ENCODE measurements at places on chromosomes 1 and 21.

DNA sequence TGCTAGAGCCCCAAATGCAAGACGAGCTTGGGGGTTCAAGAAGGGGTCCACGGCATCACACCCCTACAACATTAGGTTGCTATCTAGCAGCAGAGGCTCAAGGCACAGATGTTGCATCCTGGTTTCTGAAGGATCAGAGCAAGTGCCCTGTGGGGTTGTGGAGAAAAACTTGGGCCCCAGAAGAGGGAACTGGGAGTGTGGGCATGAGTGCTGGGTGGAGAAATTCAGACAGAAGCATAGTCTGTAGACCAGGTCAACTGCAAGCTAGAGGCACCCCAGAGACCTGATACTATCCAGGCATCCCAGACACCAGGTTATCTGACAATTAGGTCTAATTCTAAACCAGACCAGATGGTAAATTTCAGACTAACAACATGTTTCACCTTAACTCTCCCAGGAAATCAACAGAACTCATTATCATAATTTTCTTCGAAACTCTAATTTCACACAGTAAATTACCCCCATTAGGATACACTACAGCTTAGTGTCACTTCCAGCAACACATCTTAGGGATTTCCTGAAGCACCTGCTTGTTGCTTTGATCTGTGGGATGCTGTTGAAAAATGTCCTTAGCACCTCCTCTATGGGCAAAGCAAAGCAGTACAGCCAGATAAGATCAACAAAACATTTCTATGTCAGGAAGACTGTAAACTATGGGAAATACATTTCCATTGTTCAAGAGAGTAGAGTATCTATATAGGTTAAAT is 179.3 kb downstream of the VAV3 start:
- no peak for DNase-seq

DNA sequence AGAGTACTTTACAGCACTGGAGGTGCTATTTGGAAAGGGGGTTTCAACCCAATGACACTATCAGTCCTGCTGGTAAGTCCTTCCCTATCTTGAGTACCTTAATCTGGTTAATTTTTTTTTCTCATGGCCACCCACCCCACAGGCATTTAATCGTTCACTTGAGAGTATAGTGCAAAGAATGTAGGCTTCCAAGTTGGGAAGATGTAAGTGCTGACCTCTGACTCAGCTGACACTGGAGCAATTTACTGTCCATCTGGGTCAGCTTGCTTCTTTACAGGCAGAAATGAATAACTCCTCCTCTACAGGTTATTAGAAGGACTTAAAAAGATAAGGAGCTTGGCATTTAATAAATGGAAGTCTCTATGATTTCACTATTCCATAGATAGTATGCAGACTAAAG is 89.6 kb downstream of the AK5 start:
- no peak for DNase-seq

DNA sequence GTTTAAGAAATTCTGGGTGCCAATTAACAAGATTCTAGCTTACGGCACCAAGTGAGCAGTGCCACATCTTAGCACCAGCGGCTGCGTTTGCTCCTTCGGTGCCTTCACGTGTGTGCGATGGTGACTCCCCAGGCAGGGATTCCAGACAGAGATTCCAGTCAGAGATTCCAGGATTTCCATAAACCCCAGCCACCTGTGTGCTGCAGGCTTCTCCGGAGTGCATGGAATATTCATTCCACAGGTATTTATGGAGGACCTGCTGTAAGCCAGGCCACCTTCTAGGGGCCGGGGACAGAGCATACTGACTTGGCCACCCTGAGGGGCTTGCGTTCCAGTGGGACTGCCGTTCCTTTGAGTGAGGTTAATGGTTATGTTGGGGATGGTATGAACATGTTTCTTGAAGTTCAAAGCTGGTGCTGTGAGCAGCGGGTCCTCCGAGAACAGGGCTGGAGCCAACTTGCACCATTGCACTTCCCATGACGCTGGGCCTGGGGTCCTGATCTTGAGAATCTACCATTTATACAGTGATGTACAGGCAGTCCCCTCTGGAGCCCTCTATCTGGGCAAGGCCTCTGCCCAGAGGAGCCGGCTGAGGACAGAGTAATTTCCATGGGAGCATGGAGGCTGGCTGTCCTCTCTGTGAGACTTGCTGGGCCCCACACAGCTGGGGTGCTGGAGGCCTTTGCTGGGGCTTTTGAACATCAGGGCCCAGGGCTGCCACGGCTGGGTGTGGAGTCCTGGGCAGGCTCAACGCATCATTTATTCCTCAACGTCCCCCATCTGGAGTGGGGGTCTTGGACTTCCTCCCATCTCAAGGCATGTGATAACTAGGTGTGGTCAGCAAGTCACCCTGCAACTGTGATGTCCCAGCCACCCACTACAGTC is 58.8 kb upstream of the AJAP1 start:
- DNase-seq, result no peak

DNA sequence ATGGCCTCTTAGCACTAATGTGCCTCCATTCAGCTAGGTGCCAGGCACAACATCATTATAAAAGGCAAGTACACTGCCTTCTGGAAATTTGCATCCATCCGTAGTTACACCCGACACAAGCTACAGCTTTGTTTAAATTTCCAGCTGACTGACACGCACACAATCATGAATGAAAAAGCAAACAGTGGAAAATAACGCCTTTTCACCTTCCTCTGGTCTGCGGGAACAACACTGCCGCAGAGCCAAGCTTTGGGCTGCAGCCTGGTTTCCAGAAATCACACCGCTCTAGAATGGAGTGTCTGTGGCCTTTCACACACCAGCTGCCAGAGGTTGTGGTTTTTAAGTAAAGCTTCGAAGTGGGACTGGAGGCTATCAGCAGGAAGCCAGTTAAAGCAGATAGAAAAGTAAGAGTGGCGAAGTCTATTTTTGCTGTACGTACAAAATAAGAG is 142.8 kb upstream of the COA6 start:
- DNase-seq, result no peak

DNA sequence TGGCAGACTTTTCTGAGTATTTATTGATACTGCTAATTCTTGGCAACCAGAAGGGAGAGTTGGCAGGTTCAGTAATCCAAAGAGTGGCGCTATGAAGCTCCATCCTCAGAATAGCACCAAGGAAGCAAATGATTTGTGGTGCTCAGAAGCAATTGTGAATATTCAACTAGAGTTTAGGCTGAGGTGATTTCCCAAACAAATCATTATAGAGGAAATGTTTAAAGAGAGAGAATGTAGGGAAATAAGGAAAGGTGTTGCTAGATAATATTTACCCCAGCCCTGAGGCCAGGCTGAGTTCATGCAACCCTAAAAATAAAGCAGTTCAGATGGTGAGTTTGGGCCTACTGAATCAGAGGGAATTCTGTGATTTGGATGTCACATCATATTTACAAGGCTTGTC is 363.4 kb upstream of the PLXNA2 start:
- no peak for DNase-seq

- no peak for DNase-seq
Measured at GRCh38 chr1:121587777-121588176, 403.0 kb downstream of the SRGAP2C start.

GRCh38 chr1:160420881-160421842 is 20.8 kb downstream of the VANGL2 start:
- no peak for DNase-seq

DNA sequence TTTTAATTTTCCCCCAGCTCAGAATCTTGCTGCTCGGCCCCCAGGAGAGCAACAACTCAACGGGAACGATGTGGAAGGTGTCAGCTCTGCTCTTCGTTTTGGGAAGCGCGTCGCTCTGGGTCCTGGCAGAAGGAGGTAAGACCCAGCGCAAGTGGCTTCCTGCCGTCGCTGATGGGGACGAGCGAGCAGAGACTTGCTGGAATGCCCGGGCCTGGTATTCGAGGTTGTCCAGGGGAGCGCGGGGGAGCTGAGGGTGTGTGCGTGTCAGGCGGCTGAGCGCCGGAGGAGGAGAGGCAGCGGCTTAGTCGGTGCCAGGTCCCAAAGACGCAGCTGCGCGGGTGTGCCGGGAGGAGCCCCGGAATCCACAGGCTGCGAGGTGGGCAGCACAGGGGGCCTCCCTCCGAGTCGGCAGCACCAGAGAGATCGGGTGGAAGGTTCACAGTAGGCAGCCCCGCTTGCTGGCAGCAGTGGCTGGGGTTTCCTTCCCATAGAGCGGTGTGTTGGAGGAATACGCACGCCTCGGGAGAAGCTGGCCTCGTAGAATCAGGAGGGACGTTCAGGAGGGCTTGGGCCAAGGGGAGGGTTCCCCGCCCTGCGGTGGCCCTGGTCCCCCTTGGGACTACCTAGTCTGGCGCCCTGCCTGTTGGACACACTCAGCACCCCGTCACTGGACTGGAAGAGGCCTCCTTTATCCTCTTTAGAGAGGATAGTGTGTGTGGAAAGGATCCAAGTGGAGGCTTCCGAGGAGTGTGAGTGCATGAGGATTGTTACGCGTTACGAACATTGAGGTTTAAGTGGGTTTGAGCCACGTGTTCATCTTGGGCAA is 547 bp downstream of the PDPN start:
- DNase-seq, result no peak

DNA sequence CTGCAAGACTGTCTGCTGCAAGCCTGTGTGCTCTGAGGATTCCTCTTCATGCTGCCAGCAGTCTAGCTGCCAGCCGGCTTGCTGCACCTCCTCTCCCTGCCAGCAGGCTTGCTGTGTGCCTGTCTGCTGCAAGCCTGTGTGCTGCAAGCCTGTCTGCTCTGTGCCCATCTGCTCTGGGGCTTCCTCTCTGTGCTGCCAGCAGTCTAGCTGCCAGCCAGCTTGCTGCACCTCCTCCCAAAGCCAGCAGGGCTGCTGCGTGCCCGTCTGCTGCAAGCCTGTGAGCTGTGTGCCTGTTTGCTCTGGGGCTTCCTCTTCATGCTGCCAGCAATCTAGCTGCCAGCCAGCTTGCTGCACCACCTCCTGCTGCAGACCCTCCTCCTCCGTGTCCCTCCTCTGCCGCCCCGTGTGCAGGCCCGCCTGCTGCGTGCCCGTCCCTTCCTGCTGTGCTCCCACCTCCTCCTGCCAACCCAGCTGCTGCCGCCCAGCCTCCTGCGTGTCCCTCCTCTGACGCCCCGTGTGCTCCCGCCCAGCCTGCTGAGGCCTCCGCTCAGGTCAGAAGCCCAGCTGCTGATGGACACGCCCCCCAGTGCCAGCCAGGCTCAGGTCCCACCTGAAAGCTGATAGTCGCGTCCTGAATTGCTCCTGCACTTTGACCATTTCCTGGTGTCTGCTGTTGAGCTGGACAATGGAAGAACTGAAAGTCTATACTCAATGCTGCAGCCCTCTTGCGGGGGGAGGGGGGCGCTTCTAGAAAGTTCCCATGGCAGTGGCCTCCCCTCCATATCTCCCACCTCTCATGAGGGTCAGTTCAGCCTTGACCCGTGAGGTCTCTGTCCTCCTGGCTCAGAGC is 1.2 kb downstream of the KRTAP10-4 start:
- DNase-seq, result no peak

DNA sequence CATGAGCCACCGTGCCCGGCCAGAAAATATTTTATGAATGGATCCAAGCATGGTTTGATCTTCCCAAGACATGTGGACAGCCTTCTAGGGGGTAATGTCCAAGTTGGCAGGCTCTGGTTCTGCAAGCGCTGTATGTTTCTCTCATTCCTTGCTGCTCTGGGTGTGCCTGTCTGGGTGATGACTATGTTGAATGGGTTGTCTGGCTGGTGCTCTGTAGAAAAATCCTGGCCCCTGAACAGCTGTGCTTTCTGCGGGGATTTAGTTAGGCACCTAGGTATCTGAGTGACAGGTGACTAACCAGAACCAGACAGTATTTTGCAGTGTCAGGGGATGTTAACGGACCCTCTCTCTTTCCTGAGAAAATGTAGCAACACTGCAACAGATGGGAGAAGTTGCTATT is 14.1 kb downstream of the HUNK start:
- DNase-seq, result no peak

DNA sequence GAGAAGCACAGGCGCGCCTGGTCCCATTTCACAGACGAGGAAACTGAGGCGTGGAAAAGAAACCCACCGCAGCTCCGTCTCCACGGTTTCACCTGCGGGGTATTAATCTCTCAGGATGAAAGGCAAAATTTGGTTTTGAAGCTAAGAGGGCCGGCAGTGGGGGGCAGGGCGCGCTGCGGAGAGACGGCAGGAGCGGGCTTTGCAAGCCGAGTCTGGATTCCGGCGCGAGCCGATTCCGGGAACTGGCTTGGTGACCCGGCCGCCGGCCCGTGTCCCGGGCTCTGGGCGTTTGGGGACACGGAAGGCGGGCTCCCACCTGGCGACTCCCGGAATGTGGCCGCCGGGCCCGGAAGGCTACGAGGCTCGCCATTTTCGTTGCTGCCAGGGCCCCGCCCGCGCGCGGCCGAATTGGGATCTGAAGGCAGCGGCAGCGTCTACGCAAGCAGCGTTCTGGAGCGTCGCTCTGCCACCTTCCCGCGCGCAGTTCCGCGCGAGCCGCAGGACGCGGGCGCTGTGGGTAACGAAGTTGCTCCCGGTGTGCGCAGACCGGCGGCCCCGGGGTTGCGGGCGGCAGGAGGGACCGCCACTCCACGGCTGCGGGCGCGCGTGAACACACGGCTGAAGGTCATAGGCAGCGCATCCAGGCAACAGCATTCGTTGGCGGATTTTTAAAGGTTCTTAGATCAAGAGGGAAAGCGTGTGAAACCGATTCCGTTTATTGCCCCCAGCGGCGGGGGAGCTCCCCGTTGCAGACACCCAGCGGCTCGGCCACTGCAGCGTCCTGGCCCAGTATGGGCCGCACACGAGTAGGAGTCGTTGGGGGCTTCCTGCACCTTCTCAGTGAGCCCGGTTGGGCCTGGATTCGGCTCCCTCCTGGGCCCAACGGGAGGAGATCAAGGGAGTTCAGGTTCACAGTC is 5.4 kb upstream of the PRDM16 start:
- DNase-seq, result no peak

GRCh38 chr1:45612941-45613579 is 10.8 kb downstream of the CCDC17 start:
- DNase-seq, result no peak

GRCh38 chr21:42595283-42596187 is 57.9 kb upstream of the PDE9A start:
- no peak for DNase-seq

DNA sequence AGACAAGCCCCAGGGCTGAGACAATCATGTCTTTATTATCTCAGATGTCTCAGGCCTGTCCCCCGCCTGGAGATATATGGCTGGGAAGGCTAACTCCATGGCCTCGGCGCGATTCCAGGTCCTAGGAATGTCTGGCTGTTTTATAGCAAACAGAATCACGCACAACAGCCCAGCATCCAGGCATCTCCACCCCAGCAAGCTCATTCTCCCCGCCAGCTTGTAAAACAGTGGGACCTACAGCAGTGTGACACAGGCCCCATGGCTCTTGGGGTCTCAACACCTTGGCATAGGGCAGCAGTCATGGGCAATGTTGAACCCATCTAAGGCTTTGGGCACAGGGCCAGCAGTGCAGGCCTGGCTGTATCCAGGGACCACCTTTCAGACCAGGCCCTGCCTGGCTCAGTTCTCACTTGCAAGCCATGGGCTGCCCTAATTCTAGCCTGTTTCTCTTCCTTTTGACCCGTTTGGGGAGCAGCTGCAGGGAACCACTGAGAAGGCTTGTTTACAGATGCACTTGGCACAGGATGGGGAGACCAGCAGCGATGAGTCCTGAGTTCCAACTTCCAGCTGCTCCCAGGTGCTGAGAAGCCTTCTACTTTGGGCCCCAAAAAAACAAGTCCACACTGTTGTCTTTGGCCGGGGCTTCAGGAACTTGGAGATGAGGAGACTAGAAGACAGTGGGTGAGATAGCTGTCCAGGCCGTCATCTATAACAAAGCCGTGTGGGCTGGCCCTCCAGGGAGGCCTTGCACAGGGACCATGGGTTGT is 34.4 kb downstream of the WNT4 start:
- no peak for DNase-seq

- DNase-seq, result no peak
Measured at GRCh38 chr1:55539652-55540512, 324.7 kb upstream of the USP24 start.

- no peak for DNase-seq
Measured at GRCh38 chr1:233972951-233973635, 68.6 kb downstream of the SLC35F3 start.

GRCh38 chr1:25664357-25665199 is 48.0 kb downstream of the MAN1C1 start:
- DNase-seq, result no peak
